Activated CD4-positive, CD25-positive, alpha-beta regulatory T cell treated with anti-CD3 and anti-CD28 coated beads, Interleukin-2, amount 50 U/mL, for 24 hours (primary cell): ENCODE measurements at places on chromosomes 6 and 20.

GRCh38 chr6:108594640-108595039, 33.9 kb downstream of the FOXO3 start:
- ATAC-seq: no peak

- ATAC-seq: no peak
These were observed 30.0 kb downstream of the TFEB start for GRCh38 chr6:41705311-41705995.

DNA sequence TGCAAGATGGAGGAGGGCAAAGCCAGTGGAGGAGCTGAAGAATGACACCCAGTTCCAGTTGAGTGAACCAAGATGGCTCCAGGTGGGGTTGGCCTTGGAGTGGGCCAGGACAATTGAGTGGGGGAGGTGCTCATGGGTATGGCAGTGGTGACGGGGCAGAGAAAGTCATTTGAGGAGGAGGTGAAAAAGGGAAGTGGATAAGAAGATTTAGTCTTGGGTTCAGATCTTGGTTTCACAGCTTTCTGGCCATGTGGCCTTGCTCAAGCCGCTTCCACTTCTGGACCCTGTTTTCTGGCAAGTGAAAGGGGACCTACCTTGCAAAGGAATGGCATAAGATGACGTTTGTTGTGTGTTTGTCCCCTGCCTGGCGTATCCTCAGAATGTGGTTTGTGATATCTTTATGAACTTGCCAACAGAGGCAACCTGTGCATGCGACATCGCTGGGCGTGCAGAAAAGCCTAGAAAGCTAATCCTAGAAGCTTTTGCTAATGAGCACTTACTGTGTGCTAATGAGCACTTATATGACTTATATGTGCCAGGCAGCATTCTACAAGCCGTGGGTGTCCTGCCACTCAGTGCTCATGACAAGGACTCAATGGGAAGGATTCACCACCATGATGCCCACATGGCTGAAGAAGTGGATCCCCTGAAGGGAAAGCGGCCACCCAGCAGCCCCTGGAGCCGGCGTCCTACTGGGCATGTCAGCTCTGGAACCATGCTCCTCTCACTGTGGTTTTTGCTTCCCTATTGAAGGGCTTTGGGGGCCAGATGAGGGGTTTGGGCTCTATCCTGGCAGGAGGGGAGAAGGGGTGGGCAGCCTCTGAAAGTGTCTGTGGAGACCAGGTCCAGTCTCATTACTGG, 23.6 kb upstream of the STX16 start:
- no peak for ATAC-seq

DNA sequence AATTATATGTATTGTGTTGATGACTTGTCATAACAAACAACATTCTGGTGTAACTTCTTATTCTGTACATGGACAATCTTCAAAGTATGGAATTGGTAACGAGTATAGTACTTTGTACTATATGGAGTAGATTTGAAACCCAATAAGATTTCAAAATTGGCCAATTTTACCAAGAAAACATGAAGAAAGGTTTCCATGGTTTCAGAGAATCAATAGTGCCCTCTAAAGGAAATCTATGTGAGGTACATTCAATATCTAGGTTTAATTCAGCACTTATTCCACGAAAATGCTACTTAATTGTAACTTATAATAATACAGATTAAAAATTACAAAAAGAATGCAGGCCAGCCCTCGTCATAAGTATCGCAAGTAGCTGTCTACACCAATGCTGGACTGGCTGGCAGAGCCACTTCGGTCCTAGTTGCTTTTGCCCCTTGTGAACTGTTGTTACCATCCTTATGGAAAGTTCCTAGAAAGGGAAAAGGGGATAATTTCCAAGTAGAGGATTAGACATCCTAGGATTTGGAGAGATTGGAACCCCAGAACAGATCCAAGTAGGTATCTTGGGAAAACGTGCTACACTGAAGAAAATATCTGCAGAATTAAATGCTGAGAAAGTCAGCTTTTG, 70.9 kb downstream of the LCA5 start:
- ATAC-seq: no peak

DNA sequence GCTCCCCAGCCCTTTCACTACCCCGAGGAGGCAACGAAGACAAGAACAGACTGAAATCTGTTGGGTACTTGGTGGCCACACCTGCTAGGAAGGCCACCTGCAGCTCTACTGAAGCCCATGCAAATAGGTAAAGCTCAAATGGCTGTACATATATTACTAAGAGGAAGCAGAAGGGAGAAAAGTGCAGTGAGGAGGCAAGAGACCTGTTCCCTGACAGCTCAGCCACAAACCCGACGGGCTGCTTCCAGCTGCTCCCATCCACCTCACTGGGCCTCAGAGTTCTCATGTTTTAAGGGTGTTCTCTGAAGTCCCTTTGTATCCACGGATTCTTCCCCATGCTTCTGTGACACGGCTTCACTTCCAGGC, 24.6 kb downstream of the TRAM2 start:
- ATAC-seq: no peak

DNA sequence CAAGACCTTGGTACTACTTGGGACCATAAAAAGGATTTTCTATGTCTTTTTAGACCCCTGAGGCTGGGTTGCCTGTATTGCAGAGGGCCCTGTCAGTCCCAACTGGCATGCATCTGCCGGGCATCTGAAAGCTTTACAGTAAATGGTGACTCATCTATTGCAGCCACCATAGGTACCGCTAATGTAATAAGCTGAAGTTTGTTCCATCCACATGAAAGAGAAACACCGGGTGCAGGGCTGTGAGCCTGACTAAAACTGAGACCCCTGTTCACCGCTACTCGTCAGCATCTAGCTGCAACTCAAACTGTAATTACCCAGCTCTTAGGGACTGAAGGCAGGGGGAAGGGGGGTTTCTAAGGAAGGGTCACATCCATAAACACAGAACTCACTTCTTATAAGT, 49.5 kb downstream of the TRERF1 start:
- peak; percentile 95 for ATAC-seq

DNA sequence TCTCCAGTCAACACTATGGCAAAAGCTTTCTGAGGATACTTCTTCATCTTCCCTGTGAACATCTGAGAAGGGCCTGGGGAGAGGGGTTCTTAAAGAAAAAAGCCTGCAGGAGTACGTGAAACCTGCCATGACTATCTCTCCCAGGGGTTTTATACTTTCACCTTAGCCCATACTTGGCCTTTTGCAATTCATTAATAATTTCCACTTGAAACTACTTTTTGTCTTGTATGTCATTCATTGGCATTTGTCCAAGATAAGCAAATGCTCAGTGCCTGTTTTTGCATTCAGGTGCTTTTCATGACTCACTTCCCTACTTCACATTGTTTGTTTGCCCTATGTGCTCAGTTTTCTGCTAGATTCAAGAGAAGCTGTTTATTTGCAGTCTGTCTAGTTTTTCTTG, 580.3 kb upstream of the GJE1 start:
- peak; percentile 56 for ATAC-seq

DNA sequence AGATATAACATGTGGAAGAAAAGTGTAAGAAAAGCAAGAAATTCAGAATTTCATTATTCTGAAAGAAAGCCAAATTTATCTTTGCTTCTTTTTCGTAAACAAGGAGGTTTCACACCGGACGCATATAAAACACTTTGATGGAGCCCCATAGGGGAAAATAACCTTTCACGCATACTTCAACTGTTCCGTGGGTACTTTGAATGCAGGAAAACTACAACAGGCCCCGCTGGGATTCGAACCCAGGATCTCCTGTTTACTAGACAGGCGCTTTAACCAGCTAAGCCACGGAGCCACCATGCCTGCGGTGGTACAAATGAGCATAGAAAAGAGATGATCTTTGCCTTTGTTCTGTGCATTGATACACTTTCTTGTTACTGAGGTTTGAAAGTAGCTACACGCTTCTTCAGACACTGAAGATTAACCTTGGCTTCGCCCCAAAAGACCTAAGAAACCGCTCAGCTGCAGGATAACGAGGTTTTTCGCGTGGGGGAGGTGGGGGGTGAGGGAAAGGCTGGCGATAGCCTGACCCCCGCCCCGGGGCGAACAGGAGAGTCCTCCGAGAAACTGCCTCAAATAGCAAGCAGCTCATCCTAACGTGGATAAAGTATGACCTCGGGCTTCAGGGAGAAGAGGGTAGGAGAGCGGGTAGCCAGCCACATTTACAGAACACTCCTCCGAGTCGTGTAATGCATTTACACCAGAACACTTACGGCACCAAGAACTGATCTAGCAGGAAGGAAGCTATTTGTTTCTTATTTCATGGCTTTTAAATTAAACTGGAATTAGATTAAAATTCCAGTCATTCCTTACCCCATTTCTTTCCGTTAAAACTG, 5.3 kb upstream of the HMGN4 start:
- ATAC-seq: peak; percentile 45

- peak; percentile 92 for ATAC-seq
These were observed 55.2 kb downstream of the TIAM2 start for GRCh38 chr6:155050311-155050710.

DNA sequence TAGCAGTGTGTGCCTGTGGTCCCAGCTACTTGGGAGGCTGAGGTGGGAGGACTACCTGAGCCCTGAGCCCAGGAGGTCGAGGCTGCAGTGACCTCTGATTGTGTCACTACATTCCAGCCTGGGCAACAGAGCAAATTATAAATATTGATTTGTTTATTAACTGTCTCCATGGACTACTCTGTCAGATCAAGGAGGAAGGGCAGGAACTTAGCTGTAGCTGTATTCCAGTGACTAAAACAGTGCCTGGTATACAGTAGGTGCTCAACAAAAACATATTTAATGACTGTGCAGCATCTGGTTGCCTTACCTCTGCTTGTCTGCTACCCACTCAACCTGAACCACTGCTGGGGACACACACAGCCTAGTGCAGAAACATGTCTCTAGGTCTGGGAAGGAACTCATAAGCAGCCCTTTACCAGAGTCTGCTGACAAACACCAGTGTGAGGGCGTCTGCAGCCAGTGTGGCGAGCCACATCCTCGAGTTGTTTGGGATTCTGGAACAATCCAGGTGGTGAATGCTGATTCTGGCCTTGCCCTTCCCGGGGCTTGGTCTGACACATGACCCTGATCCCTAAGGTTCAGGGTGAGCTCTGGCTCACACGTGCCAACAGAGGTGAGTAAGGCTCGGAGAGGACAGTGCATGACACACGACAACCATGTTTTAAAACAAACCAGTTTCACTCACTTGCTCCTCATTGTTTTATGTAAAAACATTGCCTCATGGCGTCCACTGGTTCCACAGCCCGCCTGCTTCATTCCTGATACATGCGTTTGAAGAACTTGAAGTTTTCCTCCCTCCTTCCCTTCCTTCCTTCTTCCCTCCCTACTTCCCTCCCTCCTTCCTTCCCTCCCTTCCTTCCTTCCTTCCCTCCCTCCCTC, 117.9 kb upstream of the ZNF217 start:
- no peak for ATAC-seq

DNA sequence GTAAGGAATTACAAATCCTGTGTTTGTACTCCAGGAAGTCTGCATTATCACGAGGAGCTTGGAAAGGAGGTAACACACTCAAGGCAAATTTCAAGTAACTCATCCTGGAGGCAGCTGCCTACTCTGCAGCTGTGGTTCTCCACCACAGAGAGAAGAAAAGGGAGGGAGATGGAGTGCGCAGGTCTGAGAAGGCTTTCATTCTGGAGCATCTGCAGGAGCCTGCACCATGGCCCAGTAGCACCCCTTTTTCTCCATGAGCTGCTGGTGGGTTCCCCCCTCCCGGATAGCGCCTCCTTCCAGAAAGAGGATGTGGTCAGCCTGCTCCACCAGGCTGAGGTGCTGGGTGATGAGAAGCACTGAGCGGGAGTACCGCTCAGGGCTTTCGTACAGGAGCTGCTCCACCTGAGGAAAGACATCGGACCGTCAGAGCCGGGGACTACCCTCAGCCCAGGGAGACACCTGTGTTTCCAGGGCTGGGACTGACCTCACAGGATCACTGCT, 1.6 kb upstream of the PSMB8 start:
- no peak for ATAC-seq

- no peak for ATAC-seq
These were observed 116.0 kb downstream of the GRIK2 start for GRCh38 chr6:101509536-101509935.

- no peak for ATAC-seq
These were observed 252.8 kb upstream of the PLN start for GRCh38 chr6:118295336-118295735.

GRCh38 chr6:158715330-158716311, 65.8 kb downstream of the SYTL3 start:
- no peak for ATAC-seq

DNA sequence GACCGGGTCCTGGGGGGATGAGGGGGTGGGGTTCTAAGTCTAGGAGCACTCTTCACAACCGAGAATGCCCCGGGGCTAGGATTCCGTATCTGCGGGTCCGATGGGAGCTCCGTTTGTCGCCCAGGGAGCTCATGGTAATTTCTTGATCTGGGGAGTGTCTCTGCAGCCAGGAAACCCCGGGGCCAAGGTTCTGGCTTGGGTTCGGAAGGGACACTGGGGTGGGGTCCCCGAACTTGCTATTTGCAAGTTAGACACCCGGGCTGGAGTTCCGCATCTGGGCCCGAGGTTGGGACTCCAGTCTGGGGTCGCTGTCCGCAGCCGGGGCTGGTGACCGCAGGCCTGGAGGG, 397 bp downstream of the PEDS1 start:
- no peak for ATAC-seq

- ATAC-seq: no peak
These were observed 1.4 kb downstream of the NNAT start for GRCh38 chr20:37522260-37523011.

DNA sequence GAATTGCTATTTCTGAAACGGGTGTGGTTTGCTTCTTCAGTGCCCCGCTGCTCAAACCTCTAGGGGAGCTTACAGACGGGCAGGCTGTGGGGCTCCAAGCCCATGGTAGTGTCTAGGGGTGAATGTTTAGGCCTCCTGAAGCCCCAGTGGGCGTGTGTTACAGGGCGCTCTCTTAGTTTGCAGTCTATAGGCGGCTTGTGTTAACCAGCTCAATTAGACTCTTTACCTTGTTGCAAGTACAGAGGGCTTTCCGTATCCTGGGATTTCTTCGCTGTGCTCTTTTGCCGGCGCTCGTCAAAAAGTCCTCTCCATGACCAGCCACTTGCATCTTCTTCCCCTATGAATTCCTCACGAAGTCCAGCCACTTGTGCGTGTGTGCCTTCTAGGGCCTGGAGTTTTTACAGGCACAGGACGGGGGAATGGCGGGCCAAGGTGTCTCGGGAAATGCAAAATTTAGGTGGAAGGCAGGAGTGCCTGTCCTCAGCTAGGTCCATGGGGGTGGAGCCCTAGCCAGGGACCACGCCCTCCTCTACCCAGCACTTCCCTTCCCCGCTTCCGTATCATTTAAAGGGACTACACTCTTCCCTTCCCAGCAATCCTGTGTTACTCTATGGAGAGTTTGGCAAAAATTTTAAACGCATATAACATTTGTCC, 94.5 kb downstream of the HTR1B start:
- no peak for ATAC-seq

GRCh38 chr6:18276610-18277236, 12.4 kb upstream of the DEK start:
- no peak for ATAC-seq
